NCI-H1417 (cell line): ENCODE measurements at places on chromosomes 6 and 20.
A peak's percentile ranks its signal among the peaks of the same experiment; 100 is the strongest.

DNA sequence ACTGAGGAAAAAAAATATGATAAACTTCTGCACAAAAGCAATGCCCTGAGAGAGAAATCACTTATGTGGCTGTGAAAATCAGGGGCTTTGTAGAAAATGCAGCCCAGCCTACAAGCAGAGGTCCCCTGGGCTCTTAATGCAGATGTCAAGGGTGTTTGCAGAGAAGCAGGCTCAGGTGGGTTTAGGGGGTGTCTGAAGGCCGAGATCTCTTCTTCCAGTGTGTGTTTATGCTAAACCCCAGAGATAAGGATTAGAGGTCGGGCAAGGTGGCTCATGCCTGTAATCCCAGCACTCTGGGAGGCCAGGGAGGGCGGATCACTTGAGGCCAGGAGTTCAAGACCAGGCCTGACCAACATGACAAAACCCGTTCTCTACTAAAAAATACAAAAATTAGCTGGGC, 78.5 kb downstream of the TMEM242 start:
- DNase-seq: no peak

DNA sequence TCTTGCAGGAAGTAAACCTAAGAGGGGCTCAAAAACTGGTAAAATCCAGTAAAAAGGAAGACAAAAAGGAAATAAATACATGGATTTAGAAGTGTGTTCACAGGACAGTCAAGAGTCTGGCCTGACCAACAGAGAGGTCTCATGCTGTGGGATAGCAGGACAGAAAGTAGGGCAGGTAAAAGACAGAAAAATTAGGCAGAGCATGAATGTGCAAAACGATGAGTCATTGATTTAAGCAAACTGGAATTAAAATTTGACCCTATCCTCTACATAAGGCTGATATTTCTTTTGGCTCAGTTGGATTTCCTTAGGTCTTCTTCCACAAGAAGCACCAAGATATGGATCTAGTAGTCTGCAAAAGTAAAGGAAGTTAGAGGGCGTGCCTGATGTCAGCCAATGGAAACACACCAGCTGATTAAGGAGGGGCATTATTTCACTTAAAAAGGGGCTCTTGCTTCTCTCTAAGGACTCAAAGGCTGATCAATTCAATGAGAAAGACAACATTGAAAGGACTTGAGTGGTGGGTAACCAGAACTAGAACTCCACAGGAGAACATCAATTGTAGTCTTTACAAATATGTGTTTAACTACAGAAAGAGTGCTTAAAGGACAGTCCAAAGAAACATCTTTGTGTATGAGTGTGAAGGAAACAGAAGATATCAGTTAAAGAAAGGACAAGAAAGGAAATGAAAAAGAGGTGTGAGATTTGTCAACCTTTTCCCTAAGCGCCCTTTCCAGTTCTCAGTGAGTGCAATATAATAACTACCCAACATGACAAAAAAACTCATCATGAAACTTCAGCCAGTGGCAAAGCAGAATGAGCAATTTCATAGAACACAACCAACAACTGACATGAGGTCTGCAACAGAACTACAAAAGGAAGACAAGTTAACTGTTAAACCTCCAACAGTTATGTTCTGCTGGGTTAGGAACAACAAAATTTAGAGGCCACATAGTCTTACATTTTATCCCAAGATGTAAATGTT, 19.4 kb upstream of the MYB start:
- no peak for DNase-seq

DNA sequence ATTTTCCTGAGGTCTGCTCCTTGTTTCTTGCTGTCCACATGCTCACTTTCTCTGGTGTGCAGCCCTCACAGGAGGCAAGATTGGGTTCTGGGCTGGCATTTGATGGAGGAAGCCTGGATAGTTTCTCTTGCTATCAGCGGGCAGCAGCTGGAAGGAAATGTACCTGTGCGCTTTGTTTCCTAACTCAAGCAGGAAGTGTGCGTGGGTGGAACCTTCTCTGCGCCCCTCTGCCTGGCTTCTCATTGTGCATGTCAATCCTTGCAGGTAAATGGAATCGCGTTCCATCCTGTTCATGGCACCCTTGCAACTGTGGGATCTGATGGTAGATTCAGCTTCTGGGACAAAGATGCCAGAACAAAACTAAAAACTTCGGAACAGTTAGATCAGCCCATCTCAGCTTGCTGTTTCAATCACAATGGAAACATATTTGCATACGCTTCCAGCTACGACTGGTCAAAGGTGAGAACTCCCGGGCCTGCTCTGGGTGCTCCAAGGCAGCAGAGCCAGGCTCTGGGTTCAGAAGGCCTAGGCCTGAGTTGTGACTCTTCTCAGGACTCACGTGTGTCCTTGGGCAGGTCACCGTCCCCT, 16.8 kb upstream of the RBM38 start:
- DNase-seq: no peak

DNA sequence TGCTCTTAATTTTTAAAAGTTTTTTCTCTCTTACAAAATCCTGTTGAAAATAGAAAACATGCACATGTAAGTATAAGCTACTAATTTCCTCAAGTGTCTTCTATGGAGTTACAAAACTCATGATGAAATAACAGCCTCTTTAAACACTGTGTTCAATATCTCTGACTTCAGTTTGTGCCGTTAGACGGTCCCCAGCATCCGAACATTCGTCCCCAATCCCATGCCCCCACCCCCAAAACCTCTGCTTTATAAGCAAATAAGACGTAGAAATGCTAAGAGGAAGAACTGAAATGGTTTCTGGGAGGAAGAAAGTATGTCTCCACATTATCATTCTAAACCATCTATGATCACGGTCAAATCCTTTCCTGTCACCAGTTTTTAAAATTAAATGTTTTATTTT, 31.7 kb upstream of the MYB start:
- no peak for DNase-seq

DNA sequence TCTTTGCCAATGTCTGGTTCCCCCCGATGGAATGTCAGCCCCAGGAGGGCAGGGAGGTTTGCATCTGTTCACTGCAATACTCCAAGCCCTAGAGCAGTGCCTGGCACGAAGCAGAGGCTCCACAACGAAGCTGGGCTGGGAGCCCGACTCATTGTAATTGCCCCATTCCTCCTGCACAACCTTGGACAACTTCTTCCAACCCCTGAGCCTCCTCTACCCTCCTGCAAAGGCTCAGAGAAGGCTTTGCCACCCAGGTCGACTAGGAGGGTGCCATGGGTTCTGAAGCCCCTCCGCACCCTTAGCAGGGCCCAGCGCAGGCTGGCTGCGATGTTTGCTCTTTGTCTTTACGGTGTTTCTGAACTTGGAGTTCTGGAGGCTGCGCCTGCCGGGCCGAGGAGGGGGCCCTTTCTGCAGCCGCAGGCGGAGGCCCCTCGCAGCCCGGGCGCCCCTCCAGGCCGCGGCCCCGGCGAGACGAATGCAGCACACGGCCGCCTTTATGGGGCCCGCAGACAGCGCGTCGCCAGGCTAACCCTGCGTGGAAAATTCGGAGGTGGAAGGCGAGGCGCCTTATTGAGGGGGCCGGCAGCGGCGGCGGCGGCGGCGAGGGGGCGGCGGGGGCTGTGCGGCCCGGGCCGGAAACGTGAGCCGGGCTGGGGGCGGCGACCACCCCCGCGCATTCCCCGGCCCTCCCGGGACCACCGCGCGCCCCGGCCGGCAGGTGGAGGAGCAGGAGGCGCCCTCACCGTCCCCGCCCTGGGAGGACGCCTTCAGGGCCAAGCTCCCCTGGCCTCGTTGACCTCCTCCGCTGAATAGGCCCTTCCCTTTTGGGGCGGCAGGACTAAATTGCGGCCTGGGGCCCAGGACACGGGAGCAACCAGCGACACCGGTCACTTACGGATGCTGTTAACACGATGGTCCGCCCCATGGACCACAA, 27.0 kb downstream of the SNAI1 start:
- no peak for DNase-seq

GRCh38 chr6:121236984-121237383, 97.3 kb downstream of the TBC1D32 start:
- DNase-seq: no peak

GRCh38 chr6:24720131-24720603, 1.2 kb upstream of the C6orf62 start:
- peak; percentile 72 for DNase-seq

- DNase-seq: no peak
Measured at GRCh38 chr6:6331393-6331792, 10.9 kb upstream of the F13A1 start.

- DNase-seq: no peak
Measured at GRCh38 chr6:24520929-24521546, 26.3 kb downstream of the ALDH5A1 start.

GRCh38 chr6:9009931-9010330, 574.6 kb upstream of the SLC35B3 start:
- DNase-seq: no peak

DNA sequence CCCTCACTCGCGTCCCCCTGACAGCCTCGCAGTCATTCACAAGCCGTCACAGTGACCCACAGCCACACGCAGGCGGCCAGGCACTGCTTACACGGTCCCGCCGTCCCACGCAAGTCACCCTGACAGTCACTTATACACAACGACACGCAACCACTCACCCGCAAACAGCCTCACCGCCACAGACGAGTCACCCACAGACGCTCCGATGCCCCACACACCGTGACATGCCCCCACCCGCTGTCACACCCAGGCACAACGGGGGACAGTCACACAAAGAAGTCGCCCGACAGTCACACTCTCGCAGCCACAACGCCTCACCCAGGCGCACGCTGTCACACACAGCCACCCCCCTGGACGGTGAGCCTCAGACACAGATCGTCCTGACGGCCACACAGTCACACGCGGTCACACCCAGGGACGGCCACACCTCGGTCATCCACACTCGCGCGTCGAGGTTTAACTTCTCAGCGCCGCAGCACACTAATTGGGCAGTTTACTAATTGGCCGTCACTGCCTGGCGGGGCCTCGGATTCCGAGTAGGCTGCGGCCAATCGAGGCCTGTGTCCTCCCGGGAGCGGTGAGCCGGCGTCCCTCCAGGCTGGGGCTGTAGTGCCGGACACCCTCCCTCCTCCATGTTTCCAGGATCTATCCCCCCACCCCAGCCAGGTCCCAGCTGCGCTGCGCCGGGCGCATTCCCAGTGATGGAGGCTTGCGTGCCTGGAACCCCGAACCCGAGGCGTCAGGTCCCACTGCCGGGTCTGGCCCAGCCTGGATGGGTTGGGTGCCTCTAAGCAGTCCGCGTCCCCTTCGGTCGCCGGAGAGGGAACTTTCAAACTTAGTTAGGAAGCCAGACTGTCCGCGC, 790 bp downstream of the TOX2 start:
- no peak for DNase-seq

DNA sequence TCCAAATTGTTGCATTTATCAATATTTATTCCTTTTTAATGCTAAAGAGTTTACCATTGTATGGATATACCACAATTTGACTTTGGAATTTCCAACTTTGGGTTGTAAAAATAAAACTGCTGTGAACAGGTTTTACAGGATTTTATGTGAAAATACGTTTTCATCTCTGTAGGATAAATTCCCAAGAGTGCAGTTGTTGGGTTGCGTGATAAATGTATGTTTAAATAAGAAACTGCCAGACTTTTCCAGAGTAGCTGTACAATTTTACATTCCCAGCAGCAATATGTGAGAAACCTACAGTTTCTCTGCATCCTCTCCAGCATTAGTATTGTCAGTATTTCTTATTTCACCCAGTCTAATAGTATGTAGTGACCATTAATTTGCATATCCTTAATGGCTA, 12.6 kb downstream of the TAB2 start:
- no peak for DNase-seq

DNA sequence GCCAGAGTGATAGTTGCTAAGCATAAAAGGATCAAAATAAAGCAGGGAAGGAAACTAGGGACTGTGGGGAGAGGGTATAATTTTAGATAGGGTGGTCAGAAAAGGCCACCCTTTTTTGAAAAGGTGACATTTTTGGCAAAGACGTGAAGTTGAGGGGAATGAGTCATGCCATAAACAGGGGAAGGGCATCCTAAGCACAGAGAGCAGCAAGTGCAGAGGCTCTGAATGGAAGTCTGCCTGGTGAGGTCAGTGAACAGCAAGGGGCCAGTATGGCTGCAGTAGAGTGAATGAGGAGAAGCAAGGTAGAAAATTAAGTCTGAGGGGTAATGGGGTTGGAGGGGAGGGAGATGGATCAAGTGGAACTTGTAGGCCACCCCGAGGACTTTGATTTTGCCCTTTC, 2.4 kb downstream of the KLC4 start:
- no peak for DNase-seq

DNA sequence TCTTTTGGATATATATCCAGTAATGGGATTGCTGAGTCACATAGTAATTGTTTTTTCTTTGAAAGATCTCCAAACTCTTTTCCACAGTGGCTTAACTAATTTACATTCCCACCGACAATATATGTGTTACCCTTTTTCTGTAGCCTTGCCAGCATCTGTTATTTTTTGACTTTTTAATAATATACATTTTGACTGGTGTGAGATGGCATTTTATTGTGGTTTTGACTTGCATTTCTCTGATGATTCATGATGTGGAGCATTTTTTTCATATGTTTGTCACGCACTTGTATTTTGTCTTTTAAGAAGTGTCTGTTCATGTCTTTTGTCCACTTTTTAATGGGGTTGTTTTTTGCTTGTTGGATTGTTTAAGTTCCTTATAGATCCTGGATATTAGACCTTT, 58.9 kb upstream of the OPRM1 start:
- no peak for DNase-seq

DNA sequence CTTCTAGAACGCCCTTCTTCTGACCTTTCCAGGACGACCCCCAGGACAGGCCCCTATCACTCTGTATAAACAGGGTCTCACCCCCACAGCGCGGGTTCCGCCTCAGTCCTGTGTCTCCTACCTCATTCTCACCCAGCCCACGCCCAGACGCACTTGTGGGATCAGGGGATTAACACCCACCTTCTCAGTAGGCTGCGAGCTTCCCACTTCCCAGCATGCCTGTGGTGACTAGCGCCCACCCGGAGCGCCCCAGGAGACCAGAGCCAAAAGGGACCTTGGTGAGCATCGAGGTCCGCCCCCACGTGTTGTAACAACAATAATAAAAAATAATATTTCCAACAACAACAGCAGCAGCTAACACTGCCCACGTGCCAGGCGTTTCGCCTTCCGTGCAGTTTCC, 40.9 kb upstream of the NOL4L start:
- peak; percentile 33 for DNase-seq

DNA sequence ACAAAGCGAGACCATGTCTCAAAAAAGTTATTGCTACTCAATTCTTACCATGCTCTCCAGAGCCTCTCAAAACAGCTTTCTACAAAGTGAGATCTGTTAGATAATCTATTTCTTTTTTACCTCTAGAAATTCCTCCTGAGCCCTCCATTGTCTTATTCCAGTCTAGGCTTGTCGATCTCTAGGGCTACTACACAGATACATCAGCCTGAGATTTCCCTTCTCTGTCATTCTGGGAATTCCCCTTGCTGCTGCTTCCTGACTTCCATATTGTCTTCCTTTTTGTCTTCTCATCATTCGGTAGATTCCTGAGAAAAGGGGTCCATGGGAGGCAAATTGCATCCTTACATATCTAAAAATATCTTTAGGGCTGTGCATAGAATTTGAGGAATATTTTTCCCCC, 75.6 kb upstream of the GNRH2 start:
- DNase-seq: no peak

GRCh38 chr6:156281266-156281665, 495.9 kb upstream of the ARID1B start:
- DNase-seq: no peak
